ENCODE measurements at places on chromosomes 1 and 21. TPM values are rescaled to one million over a fixed set of nuclear protein-coding genes. Genes with fewer than 3 reads are reported as not detected.

Gene GBP1
- 0.15 TPM for total RNA-seq

DNA sequence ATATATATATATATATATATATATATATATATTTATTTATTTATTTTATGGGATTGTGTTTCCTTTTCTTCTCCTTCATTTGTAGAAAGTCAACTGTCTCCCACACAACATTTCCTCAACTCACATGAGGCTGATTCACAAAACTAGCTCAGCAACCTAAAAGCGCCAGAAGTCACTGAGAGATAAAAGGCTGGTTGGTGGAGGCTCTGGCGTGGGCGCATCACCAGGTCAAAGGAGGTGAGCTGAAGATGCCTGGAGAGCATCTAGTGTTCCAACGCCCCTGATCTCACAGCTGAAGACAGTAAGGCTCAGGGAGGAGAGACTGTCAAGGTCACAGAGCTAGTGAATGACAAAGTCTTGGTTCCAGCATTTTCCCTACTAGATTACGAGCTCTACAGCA is 78.0 kb downstream of the HLCS start:
- no peak for DNase-seq

- DNase-seq: no peak
These were observed 18.8 kb upstream of the RGS16 start for GRCh38 chr1:182622901-182623528.

- DNase-seq: no peak
These were observed 42.4 kb downstream of the PEX14 start for GRCh38 chr1:10516925-10517676.

GRCh38 chr1:14303011-14303410 is 295.5 kb upstream of the KAZN start:
- no peak for DNase-seq

DNA sequence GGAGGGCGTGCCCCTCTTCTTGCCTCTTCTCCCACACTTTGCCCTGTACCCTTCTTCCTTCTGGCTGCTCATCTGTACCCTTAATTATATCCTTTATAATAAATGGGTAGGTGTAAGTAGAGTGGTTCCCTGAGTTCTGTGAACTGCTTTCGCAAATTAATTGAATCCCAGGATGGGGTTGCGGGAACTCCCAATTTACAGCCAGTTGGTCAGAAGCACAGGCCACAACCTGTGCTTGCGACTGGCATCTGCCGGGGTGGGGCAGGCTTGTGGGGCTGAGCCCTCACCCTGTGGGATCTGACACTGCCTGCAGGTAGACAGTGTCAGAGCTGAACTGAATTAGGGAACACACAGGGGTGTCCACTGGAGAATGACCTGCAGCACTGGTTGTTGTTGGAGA is 244.9 kb downstream of the KCNJ6 start:
- no peak for DNase-seq
